Activated CD4-positive, alpha-beta T cell treated with anti-CD3 and anti-CD28 coated beads, Interleukin-2, amount 50 U/mL, for 24 hours (primary cell): ENCODE measurements at places on chromosomes 7 and 10.

DNA sequence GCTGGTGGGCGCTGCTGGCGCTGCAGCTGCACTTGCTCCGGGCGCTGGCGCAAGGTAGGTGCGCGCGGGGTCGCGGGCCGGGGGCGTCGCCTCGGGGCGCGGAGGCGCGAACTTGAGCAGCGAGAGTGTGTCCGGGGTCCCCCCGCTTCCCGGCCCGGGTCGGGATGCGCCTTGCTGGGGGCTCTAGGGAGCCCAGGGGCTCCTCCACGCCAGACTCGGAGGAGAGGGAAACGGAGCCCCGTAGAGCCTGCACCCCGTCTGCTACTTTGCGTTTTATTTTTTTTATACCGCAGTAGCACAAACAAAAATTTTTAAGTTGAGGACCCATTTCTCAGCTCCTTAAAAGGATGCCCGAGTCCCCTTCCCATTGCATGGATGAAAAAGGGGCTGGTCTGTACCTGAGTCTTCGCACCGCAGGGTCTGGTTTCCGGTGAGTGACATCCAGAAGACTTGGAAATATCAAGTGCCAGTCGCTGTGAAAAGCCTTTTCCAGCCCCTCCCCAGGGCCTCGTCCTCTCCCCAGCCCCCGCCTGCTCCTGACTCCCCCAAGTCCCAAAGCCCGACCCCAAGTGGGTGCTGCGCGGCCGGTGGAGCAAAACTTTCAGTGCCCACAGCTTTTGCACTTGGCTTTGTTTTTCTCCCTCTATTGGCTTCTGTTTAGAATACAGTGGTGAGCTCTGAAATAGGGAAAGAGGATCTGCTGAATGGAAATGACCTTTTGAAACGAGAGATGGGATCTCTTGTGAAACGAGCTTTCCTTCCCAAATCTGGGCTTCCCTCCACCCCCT, 973 bp downstream of the SDK1 start:
- no peak for DNase-seq

DNA sequence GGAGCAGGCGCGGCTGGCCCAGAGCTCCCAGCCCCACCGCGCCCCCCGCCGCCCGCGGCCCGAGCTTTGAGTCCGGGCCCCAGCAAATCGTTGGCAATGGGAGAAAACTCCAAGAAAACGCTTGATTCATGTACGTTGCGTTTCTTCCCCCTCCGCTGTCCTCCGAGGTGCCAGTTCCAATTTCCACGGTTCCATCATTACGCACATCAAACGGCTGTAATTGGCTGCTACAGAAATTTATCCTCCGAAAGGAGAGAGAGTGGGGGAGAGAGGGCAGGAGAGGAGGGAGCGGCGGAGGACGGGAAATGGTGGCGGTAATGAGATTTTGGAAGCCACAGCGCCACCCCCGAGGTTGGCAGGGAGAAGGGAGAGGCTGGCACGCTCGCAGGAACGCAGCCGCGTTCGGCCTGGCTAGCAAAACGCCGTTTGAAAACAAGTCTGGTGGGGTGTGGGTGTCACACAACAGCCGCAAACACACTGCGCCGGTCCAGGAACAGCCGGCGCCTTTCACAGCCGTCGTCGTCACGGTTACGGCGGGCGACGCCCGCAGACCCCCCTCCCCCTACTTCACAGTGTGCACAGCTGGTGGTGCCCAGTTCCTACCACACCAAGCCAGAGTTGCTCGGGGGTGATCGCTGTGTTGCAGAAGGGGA, 57.5 kb downstream of the UNCX start:
- no peak for DNase-seq

GRCh38 chr7:151902311-151902710, 25.4 kb upstream of the PRKAG2 start:
- DNase-seq = no peak

- DNase-seq = no peak
Observed at GRCh38 chr10:26046073-26046700, 112.2 kb downstream of the MYO3A start.

DNA sequence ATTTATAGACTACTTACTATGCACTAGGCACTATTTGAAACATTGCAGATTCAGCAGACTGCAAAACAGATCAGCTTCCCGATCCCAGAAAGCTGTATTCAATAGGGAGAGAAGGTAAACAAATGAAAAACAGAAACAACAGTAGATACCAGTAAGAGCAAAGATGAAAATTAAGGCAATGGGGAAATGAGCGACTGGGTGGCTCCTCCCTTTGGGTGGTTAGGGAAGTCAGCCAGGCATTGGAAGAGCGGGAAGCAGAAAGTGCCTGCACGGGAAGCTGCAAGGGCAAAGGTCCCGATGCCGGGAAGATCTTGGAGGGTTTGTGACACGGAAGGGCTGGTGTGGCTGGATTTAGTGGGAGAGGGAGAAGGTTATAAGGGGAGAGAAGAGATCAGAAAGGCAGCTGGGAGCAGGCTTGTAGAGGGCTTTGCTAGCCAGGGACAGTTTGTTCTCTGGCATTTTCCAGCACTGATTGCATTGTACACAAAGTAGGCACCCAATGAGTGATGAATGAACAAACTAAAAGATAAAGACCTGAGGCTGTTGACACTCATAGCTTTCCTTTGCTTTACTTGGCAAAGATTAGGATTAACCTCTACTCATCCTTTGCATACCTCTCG, 67.8 kb downstream of the NAMPT start:
- DNase-seq = no peak

- DNase-seq = no peak
Observed at GRCh38 chr10:58373442-58373827, 11.8 kb upstream of the TFAM start.

- DNase-seq = no peak
Observed at GRCh38 chr10:13681095-13681494, 94.3 kb downstream of the PRPF18 start.

GRCh38 chr10:61845196-61845949, 56.1 kb upstream of the ARID5B start:
- no peak for DNase-seq

DNA sequence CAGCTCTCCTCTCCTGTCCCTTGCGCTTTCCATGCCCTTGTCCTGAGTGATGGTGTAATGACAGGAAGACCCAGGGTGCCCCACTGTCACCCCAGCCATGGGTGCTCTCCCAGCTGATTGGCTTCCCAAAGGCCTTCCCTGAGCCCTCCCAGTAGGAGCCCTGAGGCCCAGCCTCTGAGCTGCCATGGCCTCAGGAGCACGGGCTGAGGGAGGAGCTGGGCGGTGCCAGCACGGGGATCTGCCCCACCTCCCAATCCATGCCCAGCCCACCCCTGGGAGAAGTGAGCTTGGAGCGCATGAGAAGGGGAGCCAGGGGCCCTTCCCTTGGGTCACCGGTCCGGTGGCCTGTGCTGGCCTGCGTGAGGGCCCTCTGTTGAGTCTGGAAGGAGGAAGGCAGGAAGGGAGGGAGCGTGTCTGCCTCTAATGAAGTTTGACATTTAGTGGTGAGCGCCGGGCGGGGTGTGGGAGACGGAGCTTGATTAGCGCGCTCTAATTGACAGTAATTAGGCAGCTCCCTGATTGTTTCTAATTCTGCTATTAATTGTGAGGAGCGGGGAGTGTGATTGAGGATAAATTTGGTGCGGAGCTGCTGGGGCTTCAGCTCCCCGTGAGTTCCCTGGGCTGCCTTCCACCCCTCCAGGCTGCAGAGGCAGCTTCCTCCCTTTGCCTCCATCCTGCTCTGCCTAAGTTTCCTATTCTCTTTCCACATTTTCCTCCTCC, 28.3 kb downstream of the GBX1 start:
- no peak for DNase-seq

DNA sequence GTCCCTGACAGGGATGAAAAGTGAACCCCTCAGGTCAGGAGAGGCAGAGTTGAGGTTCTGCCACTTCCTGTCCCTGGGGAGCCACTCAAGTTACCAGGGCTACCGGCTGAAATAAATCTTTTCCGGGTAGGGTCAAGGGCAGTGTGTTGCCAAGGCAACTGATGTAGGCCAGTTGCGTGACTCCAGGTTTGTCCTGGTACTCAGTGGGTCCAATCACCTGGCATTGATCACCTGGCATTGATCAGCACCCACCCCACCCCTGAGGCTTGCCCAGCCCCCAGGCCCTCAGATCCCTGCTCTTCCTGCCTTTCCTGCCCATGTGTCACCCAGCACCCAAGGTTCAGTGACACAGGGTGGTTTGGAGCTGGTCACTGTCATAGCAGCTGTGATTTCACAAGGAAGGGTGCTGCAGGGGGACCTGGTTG, 5.9 kb downstream of the SAP25 start:
- no peak for DNase-seq

DNA sequence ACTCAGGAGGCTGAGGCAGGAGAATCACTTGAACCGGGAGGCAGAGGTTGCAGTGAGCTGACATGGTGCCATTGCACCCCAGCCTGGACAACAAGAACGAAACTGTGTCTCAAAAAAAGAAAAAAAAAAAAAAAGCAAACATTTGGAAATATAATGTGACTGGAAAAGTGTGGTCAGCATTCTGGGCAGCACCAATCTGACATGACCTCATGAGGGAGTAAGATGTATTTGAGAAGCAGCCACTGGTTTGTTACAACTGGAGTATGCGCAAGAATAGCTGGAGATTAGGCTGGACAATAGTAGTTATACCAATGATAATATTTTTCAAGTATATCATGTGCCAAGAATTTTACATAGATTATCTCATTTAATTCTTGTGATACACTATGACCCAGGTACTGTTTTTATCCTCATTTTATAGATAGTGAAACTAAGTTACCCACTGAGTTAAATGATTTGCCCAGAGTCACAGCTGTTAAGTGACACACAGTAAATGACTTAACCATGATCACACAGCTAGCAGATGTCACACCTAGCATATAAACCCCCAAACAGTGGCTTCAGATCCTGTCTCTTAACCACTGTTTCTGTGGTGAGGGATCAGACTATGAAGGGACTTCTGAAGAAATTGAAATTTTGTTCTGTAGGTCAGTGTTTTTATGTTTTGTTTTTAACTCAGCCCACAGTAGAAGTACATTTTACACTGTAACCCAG, 11.1 kb downstream of the MCU start:
- no peak for DNase-seq

DNA sequence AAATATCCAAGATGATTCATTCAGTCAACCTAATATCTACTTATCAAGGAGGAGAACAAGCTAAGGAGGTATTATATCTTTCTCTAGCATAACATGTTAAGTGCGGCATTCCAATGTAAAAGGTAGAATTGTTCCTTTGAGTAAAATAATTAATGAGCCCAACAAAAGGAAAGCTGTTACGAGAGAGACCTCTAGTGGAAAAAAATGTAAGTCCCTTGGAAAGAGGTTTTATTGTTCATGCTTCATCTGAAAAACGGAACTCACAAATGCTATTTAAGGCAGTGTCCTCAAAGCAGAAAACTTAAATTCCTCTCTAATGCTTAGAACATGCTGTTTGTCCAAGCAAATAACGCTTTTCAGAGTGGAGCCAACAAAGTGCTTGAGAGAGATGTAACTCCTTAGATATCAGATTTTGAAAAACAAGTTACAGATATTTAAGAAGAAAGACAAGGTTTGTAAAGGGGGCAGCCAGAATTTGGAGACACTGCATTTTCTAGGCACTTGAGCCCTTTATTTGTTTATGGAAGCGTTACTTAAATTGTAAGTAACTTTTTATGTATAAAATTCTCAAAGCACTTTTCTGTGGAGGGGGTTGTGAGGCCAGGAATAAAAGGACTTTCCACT, 119.9 kb downstream of the TFEC start:
- DNase-seq = no peak

DNA sequence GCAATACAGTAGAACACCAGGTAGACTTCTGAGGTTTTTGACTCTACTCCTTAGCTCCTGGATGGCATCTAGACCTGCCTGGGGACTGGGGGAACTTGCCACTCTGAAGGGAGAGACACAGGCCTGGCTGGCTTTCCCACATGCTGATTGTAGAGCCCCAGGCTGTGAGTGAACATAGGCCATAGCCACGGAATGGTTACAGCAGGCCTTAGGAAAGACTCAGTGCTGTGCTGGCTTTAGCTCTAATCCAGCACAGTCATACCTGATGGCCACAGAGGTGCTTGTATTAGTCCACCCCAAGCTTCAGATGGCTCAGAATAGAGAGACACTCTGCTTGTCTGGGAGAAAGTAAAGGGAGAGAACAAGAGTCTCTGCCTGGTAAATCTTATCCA, 35.0 kb upstream of the ARHGAP12 start:
- DNase-seq = no peak

- no peak for DNase-seq
Observed at GRCh38 chr7:16465469-16466361, at the start of gene SOSTDC1. Gene SOSTDC1 (minus strand): TSS chr7:16465738. CDS start chr7:16465668, 70 bp downstream.

DNA sequence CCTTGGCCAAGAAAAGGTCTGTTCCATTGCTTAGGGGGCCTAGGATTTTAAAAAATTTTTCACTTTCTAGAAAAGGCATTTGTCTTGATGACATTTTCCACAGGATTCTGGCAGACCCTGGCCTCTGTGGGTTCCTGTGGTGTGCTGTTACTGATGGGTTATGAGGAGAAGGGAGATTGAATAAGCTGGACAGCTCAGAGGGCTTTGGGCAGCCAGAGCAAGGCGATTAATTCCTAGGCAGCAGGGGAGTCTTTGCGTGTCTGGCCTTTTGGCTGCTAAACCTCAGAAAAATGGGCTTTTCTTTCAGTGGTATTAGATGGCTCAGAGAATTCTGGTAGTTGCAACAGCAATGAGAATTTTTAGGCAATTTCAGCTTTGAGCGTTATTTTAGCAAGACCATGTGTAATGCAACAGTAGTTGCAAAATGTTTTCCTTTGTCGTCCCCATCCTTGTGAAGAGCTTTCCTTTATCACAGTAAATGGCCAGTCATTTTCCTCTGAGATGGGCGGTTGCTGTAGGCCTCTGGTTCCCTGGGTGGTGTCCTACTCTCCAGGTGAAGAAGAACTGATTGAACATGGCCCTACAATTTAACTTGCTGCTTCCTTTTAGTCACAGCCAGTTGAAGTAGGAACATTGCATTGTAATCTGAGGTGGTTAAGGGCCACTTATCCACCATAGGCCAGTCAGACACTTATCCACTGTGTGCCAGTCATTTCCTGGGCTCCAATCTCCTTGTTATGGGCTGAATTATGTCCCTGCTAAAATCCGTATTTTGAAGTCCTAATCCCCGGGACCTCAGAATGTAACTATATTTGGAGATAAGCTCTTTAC, 43.2 kb downstream of the SH2D4B start:
- DNase-seq = no peak

DNA sequence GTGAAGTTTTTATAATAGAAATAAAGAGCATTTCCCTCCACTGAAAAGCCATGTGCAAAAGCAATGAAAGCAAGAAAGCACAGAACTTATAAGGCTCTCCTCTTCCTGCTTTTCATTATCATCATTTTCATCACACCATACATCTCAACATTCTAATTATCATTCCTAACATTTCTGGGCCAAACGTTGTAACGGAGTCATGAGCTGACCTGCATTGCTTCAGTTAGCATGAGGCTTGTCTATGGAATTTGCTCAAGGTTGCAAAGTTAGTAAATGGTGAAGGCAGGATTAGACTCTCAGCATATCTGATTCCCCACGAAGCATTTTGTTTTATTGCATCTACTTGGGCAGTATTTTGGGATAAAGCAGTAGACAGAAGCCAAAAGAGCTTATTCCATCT, 11.4 kb downstream of the SCIN start:
- no peak for DNase-seq
